ENCODE measurements at places on chromosomes 12 and 14. TPM values are rescaled to one million over a fixed set of nuclear protein-coding genes. Genes with fewer than 3 reads are reported as not detected.
A peak's percentile ranks its signal among the peaks of the same experiment; 100 is the strongest.

The ANO4 gene
- 0.41 TPM for total RNA-seq

GRCh38 chr14:43853541-43853940, 653.5 kb downstream of the FSCB start:
- DNase-seq: no peak

DNA sequence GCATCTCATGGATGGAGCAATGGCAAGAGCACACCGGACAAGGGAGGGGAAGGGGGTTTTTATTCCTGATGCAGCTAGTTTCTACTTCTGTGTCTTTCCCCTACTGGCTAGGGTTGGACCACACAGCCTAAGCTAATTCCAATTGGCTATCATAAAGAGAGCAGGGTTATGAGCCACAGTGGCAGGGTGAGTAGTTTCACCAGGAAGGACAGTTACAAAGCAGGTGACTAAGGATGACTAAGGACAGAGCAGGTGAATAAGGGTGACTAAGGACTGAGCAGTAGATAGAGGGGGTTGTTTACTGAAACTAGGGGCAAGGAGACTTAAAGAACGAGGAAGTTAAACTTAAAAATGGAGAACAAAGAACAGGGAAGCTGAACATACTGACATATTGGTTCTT, 321.4 kb upstream of the SEL1L start:
- no peak for DNase-seq

The PIP4K2C gene
- total RNA-seq: 13.3 TPM

DNA sequence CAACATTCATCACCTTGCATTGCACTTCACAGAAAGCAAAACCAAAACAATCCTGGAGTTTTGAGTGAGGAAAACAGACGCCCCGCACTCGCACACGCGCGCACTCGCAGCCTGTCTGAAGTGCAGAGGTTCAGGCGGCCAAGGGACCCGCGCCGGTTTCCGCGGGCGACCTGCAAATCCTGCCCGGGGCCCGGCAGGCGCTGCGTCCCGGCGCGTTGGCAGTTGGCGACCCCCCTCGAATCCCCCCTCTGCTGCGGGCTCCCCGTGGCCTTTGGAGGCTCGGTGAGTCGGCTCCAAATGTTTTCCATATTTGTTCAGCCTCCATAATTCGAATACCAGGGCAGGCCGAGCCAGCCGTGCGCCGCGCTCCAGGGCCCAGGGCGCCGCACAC, at the start of gene SSPN:
SSPN (plus strand) TSS at position 324 of the 391 bp plus-strand sequence. CDS start 100 bp downstream, outside the sequence.
- DNase-seq: peak; percentile 91

Measured in sigmoid colon (tissue), 7 donors.